ENCODE measurements at places on chromosomes 2 and 18.

GRCh38 chr18:37392648-37393047 lies 172.9 kb downstream of the CELF4 start:
- DNase-seq = no peak

GRCh38 chr2:65199891-65200290 lies 27.7 kb upstream of the ACTR2 start:
- DNase-seq = no peak

DNA sequence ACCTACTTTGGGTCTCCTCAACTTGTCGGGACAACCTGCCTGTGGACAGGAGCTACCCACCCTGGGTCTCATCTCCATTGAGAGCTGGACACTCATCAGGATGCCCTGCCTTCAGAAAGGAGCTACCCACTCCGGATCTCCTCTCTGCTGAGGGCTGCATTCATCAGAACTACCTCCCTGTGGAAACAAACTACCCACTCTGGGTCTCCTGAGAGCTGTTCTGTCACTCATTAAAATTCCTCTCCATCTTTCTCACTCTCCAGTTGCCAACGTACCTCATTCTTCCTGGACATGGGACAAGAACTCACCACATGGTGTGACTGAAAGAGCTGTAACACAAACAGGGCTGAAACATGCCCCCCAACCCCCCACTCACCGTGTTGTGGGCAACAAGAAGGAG lies 22.5 kb upstream of the UBE2F start:
- DNase-seq = no peak

DNA sequence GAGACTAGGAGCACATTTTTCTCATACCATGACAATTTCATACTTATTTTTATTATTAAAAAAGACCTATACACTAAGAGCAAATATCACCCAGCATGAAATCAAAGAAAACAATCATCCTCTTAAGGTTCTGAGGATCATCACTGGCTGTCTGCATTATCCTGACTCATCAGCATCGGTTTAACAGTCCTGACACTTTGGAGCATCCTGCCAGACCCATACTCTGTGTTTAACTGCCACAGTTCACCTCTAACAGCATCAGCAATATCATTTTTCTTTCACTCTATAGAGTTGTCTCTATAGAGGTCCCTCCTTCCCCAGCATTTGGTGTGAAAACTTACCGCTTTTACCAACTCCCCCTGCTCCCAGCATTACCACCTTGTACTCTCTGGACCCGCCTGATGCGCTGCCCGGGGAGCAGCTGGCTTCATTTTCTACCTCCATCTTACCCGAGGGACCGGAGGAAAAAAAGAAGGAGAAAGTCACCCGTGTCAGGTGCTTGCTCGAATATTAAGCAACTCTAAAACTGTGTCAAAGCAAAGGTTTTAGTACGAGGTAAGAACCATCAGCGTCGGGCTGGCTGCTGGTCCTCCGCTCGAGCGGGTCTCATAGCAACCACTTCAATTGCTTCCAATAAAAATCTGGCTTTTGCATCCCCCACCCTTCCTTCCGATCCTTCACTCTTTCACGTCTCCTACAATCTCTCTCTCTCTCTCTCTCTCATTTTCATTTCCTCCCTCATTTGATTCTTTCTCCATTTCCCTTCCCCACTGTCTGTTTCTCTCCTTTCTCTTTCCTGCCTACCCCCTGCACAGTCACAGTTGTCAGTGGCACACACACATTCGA lies at the start of gene RIT2:
Gene RIT2, minus strand, starts transcription at position 610 of the 846 bp plus-strand sequence.
- no peak for DNase-seq

GRCh38 chr18:55085557-55086285 lies 126.5 kb upstream of the CCDC68 start:
- no peak for DNase-seq

GRCh38 chr2:218627939-218628338 lies 20.2 kb downstream of the PLCD4 start:
- no peak for DNase-seq

DNA sequence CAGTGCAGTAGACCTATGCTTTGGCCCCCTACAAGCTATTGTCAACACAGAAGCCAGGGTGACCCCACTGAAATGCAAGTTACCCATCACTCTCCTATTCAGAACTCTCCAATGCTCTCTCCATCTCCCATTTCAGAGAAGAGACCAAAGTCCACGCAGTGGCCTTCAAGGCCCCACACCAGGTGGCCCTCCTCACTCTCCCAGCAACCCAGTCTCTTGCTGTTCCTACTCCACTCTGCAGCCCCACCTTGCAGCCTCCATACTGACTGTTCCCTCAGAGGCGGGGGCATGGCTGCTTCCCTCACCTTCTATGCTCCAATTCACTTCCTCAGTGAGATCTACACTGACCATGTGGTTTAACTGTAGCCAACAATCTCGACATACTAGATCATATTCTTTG lies 313.3 kb downstream of the CELF4 start:
- no peak for DNase-seq

DNA sequence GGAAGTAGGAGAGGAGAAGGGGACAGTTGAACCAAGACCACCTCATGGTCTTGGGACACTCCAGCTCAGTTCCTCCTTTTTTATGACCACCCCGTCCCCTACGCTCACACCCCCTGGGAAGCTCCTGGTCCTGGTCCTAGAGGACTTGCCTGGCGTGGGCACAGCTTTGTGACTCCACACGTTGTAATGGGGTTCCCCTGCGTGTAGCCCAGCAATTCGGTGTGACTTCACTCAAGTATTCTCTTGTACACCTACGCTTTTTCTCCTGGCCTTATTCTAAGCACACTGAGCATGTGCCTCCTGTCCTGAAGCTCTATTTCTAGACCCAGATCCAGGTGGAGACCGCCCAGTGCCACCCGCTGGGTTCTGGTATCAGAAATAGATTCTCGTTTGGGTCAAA lies 36.1 kb upstream of the B3GNT7 start:
- DNase-seq = no peak

- DNase-seq = no peak
These were observed 658.6 kb upstream of the FANCL start for GRCh38 chr2:58899692-58900091.

DNA sequence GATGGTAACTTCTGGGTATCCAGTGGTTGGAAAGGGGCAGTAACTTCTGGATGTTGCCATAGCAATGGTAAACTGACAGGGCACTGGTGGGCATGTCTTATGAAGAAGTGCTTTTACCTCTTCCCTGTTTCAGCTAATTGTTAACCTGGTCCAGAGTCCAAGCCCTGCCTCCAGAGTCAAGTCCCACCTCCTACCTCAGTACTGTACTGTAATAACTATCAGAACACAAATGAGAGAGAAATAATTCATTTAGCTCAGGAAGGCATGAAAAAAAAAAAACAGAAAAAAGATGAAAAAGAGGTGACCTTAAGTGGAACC lies 237.0 kb downstream of the ZNF804A start:
- DNase-seq = no peak

- DNase-seq = no peak
These were observed 25.3 kb downstream of the MBP start for GRCh38 chr18:77107292-77107691.

- DNase-seq = no peak
These were observed 40.7 kb downstream of the SLC9A2 start for GRCh38 chr2:102660070-102660469.
